ENCODE measurements at places on chromosomes 6 and 20.
A peak's percentile ranks its signal among the peaks of the same experiment; 100 is the strongest.

- no peak for DNase-seq
Observed at GRCh38 chr6:40891686-40892085, 147.3 kb downstream of the UNC5CL start.

GRCh38 chr6:106064142-106064541 lies 22.0 kb upstream of the PRDM1 start:
- no peak for DNase-seq

- peak; percentile 45 for DNase-seq
Observed at GRCh38 chr20:8073024-8073832, 53.7 kb upstream of the TMX4 start.

- DNase-seq, result no peak
Observed at GRCh38 chr20:13117200-13117599, 103.9 kb upstream of the ISM1 start.

- DNase-seq, result no peak
Observed at GRCh38 chr20:58577871-58578598, 62.8 kb upstream of the APCDD1L start.

- no peak for DNase-seq
Observed at GRCh38 chr6:107125771-107126170, 10.5 kb upstream of the BEND3 start.

GRCh38 chr6:147970970-147971369 lies 371.7 kb upstream of the SASH1 start:
- DNase-seq, result no peak

DNA sequence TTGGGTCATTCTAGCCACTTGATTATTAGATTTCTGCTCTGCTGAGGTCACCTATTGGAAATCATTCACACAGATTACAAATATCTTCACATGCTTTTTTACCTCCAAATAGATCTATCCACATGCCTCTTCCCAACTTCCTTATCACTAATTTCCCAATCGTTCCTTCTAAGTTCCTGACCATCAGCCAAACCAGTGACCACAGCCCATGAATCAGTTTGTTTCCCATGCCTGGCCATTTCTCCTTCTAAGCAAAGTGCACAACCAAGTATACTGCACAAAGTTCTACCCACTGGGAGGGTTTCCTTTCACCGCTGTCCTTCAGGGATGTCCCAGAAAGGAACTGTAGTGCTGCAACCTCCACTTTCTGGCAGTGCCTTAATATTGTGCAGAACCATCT lies 140.5 kb upstream of the SYNDIG1 start:
- no peak for DNase-seq

- no peak for DNase-seq
Observed at GRCh38 chr6:117423754-117424153, 2.0 kb downstream of the ROS1 start.

- DNase-seq, result peak; percentile 69
Observed at GRCh38 chr20:17654649-17655285, 27.3 kb downstream of the RRBP1 start.

DNA sequence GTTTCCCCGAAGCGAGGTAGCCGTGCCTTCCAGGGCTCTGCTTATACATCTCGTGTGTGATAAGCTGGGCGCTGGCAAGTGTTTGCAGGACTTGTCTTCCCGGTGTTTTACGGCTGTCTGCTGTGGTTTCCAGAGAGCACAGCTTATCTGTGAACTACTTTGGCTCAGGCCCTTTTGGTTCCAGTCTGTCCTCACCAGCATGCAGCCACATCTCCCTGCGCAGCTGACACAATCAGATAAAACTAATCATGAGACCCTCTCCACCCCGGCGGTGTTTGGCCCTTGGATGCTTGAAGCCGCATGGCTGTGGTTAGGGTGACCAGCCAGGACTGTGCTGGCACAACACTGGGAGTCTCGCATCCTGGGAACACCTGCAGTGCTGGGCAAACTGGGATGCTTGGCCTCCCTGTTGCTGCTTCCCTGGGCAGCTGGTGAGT lies 241.8 kb upstream of the FOXQ1 start:
- DNase-seq, result no peak

DNA sequence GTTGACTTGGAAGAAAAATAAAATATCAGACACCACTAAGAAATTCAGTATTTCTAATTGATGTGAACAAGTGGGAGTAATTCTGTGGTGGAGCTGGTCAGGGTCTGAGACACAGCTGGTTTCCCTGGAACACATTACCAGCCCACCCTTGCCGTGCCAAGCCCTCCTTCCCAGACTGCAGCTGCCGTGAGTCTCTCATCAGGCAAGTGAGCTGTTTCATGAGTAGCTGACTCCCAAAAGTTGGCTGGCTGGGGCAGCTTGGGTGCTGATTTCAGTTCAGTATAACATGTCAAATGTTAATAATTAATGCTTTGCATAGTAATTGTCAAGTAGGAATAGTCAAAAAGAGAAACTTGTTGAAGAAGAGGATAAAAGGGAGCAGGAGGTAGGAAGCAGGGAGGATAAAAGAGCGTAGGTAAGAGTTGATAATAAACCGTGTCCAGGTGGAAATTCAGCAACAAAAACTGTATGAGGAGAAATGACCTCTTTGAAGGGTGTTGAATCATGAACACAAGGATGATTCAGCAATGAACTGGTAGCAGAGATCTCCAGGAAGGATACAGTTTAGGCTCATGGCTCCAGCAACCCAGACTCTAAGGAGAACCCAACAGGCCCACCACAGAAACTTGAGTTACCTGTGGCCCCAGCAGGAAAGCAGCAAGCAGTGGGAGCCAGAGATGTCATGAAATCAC lies 110.9 kb upstream of the SSTR4 start:
- no peak for DNase-seq

- peak; percentile 55 for DNase-seq
Observed at GRCh38 chr6:13787137-13787536, 27.2 kb downstream of the MCUR1 start.

- no peak for DNase-seq
Observed at GRCh38 chr6:36781669-36782068, 57.6 kb downstream of the CPNE5 start.

Measured in fibroblast of skin of back (primary cell).